Kidney capillary endothelial cell (primary cell): ENCODE measurements at places on chromosomes 3 and 15.

- no peak for DNase-seq
Measured at GRCh38 chr3:176867681-176868663, 329.3 kb downstream of the TBL1XR1 start.

DNA sequence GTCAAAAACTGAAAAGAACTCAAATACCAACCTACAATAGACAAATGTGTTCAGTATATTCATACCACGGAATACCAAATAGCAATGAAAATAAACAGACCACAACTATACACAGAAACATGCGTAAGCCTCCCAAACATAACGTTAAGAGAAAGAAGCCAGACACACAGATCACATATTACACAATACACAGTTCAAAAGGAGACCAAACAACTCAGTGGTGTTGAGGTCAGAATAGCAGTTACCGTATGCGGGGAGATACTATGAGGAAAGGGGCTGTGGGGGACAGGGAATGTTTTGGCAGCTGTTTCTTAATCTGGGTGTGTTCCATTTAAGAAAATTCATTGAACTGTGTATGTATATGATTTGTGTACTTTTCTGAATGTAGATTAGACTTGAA lies 6.6 kb downstream of the OSBPL10 start:
- no peak for DNase-seq

GRCh38 chr3:10300087-10300486 lies 7.3 kb upstream of the GHRL start:
- no peak for DNase-seq

GRCh38 chr3:172294223-172294806 lies 153.9 kb downstream of the GHSR start:
- no peak for DNase-seq

DNA sequence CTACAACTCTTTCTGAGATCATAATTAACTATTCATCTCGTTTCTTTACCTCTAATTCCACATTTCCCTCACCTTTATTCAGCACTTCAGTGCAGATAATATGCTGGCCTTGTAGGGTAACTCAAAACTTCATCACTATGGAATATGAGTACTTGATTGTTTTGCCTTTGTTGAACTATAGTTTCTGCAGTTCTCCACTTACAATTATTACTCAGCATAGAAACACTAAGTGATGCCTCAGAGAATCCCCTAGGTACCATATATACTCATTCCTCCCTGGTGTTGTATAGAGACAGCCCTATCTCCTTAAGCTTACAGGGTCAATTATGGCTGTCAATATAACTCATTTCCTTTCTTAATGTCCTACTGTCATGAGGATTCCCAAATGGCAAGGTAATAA lies 380.6 kb upstream of the RBMS3 start:
- DNase-seq: no peak

DNA sequence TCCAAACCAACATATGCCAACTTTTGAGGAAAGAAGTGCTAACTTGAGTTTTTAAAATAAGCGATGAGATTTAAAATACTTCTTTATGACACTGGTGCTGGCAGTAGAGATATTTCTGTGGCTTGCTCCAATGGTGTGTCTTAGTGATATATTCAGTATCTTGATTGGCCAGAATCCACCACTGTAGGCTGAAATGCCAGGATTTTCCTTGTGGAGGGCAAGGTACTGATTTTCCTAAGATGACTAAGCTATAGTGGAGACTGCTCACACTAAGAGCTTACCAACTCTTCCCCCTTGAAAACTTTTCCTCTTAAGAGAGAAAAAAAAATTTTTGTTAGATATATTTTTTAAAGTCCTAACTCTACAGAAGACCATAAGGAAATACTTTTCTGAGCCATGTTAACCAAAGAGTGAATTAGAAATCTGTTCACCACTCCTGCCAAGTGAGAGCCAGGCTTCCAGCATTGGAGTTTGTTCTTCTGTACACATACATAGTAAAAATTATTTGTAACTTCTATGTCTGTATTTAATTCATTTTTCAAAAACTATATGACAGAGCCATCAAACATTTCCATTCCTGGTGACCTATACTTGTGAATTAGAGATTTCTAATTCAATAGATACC lies 109.1 kb downstream of the PPP2R3A start:
- DNase-seq: no peak

DNA sequence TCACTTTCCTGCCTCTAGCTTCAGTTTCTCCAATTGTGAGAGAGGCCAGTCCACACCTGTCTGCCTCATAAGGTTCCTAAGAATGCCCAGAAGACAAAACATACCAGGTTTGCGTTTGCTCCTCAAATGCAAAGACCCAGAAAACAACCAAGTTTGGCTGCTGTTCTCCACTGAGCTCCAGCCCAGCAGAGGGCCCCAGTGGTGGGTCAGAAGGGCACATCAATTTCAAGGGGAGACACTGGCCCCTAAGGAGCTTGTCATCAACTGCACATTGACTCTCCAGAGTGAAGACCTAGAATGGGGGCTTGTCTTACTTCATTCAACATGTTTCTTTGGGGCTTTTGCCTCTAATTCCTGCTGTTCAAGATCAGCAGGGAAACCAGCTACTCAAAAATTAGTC lies 127.9 kb upstream of the SLC6A11 start:
- DNase-seq: no peak

- no peak for DNase-seq
Measured at GRCh38 chr3:150344079-150344759, 63.9 kb upstream of the TSC22D2 start.

GRCh38 chr3:171000281-171000680 lies 26.2 kb downstream of the SLC2A2 start:
- DNase-seq: no peak

- DNase-seq: no peak
Measured at GRCh38 chr3:54931182-54931581, 3.3 kb upstream of the LRTM1 start.

- no peak for DNase-seq
Measured at GRCh38 chr3:70006089-70006488, 6.6 kb downstream of the SAMMSON start.

DNA sequence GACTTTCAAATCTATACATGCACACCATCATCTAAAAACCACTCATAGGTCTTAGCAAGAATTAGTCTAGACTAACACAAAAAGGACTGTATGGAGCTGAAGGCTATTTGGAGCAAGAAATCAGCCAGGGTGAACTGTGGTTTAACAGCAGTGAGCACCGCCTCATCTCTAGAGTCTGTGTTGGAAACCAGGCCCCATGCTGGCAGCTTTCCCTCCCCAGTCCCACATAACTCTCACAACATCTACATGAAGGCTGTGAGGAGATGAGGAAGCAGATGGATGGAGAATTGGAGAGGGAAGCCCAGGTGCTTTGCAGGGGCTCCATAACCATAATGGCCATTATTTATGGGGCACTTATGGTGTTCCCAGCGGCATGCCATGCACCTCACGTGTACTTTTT lies 133.2 kb upstream of the TOPAZ1 start:
- DNase-seq: no peak

DNA sequence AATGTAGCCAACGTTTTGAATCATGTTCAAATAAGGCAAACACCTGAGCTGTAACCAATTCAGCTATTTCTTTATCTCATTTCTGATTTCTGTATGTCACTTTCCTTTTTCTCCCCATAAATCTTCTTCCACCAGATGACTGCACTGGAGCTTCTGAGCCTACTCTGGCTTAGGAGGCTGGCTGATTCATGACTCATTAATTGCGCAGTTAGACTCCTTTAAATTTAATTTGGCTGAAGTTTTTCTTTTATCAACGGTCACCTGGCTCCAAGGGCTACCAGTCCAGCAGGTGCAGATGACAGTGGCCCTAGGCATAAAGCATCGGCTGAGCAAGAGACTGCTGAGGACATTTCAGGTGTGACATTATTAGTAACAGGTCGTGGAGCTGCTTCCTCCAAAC lies 39.6 kb upstream of the ITGA11 start:
- DNase-seq: no peak

DNA sequence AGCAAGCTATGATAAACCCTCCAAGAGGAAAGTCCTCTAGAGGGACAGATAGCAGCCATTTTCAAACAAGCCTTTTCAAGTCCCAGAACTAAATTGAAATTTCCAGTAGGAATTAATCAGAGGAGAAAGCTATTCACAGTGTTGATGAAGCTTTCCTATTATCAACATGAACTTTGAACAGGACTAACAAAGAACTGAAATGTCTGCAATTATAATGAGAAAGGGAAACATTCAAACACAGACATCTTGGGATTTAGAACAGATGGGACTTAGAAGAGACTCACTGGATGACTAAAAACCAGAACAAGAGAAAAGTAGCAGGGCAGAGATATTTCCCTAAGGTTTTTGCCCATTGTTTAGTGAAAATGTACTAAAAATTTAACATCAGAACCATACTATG lies 622.1 kb upstream of the UBE2E2 start:
- DNase-seq: no peak

DNA sequence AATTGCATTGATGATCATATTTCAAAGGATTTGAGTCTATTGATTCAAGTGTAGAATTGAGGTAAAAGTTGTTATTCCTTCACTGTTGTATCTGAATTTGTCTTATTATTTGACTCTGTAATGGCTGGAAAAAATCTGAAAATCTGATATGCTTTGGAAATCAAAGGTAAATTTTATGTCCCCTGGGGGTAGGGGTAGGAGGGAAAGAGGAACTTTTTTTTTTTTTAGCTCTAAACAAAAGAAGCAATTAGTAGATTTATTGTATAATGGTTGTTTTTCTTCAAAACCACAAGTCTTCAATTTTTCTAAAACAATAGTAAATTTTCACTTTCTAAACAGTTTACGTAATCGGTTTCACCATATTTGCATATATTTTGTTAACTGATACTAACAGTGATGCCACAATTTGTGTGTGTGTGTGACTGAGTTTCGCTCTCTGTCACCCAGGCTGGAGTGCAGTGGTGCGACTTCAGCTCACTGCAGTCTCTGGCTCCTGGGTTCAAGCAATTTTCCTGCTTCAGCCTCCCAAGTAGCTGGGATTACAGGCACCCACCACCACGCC lies 91.7 kb upstream of the GOLGA6L4 start:
- no peak for DNase-seq

DNA sequence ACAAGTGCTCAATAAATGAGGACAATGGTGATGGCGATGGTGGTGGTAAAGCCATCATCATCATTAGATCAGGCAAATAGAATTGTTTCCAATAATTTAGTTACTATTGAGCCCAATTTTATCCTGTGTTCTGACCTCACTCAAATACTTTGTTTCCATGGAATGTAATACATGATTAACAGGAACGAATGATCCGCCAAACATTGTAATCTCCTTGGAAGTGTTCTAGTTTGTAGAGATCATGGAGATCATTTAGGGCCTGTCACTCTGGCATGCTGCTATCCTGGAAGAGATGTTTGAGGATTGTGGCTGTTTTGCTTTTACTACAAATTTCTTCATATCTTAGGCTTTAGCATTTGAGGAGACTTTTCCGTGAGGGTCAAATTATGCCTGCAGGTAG lies 2.8 kb downstream of the COL6A6 start:
- no peak for DNase-seq

- DNase-seq: no peak
Measured at GRCh38 chr3:20353286-20353685, 167.3 kb upstream of the SGO1 start.

GRCh38 chr3:58697561-58697960 lies 31.0 kb upstream of the FAM3D start:
- no peak for DNase-seq

DNA sequence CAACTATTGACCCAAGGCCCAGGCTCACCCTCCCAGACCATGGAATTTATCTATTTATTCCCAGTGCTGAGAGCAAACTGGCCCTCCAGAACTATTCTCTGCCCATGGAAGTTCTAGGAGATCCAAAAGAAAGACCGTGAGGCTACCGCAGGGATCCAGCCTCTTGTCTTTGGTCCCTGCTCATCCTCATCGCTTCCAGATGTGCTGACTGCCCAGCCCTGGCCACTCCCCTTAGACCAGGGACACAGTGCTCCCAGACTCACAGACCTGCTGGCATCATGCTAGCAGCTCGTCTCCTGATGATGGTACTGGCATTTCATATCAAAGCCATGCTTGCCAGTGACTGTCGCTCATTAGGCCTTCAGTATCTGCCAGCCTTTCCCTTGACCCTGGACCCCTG lies 405.7 kb upstream of the PPP2R3A start:
- DNase-seq: no peak

GRCh38 chr3:36058404-36059030 lies 321.8 kb upstream of the STAC start:
- no peak for DNase-seq

DNA sequence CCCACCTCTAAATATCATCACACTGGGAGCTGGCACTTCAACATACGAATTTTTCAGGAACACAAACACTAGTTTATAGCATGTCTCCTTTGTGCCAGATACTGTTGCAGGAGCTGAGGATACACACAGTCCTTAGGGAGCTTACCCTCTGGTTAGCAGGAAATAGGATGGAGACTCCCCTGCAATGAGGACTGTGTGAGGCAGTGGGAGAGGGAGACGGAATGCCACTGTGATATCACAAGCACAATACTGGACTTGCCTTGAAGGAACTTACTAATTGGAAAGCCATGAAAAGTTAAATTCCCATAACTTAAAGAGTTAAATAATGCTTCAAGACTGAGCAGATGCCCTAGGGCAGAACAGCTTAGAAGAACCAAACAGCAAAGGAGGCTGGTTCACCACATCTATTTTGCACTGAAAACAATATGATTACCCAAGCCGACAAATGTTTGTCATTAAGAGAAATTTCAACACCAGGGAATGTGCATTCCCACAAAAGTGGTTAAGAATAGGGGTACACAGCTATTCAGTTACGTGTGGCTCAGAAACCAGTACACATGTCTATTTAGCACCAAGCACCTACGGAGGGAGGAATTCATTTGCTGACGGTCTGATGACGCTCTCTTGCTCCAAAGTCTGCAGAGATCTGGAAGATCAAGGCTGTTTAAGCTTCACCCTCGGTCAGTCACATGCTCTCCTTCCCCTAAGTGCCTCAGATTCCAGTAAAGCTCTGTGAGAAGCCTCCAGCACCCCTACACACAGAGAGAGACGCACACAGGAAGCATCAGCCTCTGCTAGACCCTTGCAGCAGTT lies 5.2 kb downstream of the TBC1D2B start:
- no peak for DNase-seq
